IMR-90 (cell line): ENCODE measurements at places on chromosomes 5 and 9. TPM values are rescaled to one million over a fixed set of nuclear protein-coding genes. Genes with fewer than 3 reads are reported as not detected.

GRCh38 chr5:103327451-103327850, 68.9 kb downstream of the MACIR start:
- DNase-seq: no peak

GRCh38 chr9:112831281-112831851, 59.3 kb downstream of the SLC46A2 start:
- DNase-seq: no peak

DNA sequence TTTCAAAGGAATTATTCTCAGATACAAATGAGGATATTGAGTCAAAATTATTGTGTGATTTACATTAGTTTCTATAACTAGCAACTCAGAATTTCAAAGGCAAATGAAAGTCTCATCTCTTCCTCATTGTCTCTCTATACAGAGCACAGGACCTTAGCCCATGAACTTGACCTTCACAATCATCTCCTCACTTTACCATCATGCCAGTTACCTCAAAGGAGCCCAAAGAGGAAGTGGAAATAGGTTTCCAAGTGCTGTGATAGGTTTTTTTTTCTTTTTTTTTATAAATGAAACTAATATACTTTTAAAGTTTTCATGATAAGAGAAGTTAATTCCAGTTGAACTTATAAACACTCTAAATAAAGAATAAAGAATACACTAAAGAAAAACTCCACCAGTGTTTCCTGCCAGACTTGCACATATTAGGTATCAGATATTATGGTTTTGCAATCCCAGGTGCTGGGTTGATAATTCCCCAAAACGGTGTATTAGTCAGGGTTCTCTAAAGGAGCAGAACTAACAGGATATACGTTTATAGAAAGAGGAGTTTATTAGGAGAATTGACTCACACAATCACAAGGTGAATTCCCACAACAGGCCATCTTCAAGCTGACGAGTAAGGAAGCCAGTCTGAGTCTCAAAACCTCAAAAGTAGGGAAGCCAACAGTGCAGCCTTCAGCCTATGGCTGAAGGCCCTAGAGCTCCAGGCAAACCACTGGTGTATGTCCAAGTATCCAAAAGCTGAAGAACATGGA, 50.1 kb upstream of the ADAMTS16 start:
- no peak for DNase-seq

The POLR3G gene
- total RNA-seq: 10.6 and 15.6 TPM in 2 replicates

The ZSWIM6 gene
- 10.8 TPM in 2 replicates for total RNA-seq

- no peak for DNase-seq
Measured at GRCh38 chr5:17438027-17438426, 60.0 kb upstream of the TAF11L2 start.

GRCh38 chr5:142617416-142618129, 68.3 kb downstream of the FGF1 start:
- no peak for DNase-seq

GRCh38 chr9:89789922-89790510, 185.2 kb downstream of the GADD45G start:
- DNase-seq: no peak

DNA sequence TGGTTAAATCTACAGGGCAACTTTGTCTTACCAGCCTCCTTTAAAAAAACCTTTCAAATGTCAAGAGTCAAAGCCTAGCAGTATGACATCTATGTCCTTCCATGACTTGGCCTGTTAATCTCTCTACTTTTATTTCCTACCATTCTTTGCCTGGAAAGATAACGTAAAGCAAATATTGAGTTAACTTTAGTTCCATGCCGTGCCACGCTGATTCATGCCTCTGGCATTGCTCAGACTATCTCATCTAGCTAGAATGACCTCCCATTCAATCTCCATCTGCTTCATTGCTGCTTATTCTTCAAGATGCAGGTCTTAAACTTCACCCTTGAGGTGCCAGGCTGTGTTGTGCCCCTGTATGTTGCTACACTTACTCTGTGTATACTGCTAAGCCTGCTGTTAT, 729.8 kb downstream of the EFNA5 start:
- DNase-seq: no peak

DNA sequence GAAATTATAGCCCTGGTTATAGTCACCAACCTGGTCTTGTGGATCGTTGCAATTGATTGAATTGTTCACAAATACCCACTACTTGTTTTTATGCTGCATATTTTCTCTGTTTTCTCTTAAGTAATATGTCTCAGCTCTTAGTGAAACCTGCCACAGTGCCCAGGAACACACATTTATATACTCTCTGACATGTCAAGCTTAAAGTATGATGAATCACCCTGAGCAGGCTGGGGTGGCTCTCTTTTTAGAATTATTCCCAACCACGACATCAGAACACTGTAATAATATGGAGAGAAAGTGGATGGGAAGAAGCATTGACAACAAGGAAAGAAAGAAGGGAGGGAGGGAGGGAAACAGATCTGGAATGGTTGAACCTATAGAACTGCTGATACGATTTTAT, 72.8 kb upstream of the ZNF608 start:
- no peak for DNase-seq
